ENCODE measurements at places on chromosomes 11 and 22.

DNA sequence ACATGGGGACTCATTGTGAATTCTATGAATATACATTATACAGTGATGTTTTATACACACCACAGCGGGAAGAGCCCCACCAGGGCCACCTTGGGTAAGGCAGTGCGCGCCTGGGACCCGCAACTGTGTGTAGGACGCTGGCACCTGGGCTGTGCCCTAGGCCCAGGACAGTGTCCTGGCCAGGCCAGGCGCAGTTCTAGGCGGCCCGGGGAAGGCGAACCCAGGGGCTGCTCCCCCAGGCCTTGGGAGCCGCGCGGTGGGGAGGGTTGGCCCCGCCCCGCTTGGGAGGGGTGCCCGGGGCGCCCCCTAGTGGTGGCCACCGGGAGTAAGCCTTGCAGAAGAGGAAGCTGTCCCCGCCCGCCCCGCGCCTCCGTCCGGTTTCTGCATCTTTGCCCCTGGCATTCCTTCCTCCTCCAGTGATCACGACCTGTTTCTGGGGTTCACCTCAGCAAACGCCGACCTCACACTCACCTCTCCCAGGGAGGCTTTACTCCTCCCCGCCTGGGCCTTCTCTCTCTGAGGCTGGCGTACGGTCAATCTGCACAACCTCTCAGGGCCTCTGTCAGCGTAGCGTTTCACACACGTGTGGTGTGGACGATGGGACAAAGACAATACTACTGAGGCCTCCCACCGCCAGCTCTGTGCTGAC lies 9.5 kb upstream of the EHD1 start:
- DNase-seq, result peak; percentile 81

DNA sequence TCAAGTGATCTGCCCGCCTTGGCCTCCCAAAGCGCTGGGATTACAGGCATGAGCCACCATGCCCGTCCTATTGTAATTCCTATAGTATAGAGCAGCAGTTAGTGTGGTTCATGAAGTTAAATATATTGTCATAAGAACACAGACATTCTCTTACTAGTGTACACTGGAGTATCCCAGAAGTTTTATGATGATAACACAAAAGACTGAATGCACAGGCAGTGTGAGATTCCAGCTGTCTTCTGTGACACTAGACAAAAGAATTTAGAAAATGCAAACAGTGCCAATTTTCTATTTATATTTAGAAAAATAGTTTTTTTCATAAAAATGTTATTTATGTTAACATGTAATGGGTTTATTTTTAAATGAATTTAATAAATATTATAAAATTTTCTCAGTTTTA lies 39.4 kb upstream of the RBX1 start:
- no peak for DNase-seq

GRCh38 chr11:76369406-76369805 lies 11.5 kb downstream of the THAP12 start:
- no peak for DNase-seq

GRCh38 chr11:123145661-123146060 lies 49.4 kb downstream of the CLMP start:
- DNase-seq, result no peak

DNA sequence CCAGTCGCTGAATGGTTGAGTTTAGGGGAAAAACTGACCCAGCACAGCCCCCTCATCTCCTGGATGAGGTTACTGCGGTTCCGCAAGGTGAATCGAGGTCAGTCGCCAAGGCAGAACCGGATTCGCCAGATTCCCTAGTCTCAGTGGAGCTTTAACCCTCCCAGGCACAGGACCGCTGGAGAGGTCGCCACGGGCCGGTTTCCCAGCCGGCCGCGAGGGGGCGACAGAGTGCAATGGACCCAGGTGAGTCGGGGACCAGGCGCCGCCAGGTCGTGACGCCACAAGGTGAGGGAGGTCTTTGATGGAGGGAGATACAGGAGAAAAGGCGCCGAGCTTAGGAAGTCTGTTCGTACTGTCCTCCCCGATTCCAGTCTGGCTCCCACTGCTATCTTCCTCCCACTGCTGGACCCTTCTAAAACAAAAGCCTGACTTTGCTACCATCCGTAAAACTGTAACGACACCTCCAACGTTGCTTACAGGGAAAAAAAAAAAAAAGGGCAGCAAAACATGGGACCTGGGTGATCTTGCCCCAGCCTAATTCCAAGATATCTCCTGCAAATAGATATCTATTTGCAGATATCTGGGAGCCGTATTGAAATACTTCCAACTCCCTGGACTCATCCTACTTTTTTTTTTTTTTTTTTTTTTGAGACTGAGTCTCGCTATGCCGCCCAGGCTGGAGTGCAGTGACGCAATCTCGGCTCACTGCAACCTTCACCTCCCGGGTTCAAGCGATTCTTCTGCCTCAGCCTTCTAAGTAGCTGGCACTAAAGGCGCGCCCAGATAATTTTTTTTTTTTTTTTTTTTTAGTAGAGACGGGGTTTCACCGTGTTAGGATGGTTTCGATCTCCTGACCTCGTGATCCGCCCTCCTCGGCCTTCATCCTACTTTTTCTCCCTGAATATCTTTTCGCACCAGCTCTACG lies 1.4 kb upstream of the GGA1 start:
- peak; percentile 81 for DNase-seq

DNA sequence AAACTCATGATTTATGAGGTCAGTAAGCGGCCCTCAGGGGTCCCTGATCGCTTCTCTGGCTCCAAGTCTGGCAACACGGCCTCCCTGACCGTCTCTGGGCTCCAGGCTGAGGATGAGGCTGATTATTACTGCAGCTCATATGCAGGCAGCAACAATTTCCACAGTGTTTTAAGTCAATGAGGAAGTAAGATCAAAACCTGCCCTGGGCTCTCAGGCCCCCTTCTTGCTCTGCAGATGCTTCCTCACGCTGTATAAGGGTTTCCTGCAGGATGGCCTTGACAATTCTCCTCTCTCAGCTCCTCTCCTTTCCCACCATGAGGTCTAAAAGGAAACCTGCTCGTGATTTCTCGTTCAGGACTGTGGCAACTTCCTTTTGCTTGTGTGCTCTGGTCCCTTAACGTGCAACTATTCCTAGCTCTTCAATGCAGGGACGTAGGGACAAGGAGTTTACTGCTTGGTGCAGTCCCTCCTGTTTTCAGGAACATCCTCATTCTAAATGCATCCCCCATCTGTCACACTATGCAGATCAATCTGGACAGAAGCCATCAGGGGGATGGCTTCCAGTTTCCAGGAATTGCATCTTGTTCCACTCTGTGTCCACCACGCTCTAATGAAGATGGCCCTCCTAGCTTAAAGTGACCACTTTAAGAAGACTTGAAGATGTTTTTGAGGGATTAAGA lies 64.3 kb upstream of the IGLL5 start:
- DNase-seq, result no peak

- peak; percentile 61 for DNase-seq
These were observed 19.2 kb upstream of the TALDO1 start for GRCh38 chr11:727859-728748.

- DNase-seq, result no peak
These were observed 23.4 kb downstream of the SYN3 start for GRCh38 chr22:33034753-33035152.

DNA sequence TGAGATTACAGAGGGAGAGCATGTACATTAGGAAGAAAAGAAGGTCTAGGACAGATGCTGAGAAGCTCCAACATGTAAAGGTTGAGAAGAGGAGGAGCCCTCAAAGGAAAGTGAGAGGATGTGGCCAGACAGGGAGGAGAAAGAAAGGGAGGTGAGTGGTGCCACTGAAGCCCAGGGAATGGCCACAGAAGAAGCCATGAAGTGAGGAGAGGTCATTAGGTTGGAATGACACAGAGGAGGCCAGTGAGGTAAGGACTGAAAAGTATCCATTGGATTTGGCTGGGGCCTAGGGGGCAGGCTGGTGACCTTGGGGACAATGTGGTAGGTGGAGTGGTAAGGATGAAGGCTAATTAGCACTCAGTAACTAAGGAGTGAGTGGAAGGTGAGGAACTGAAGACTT lies 3.0 kb upstream of the DCHS1 start:
- no peak for DNase-seq

DNA sequence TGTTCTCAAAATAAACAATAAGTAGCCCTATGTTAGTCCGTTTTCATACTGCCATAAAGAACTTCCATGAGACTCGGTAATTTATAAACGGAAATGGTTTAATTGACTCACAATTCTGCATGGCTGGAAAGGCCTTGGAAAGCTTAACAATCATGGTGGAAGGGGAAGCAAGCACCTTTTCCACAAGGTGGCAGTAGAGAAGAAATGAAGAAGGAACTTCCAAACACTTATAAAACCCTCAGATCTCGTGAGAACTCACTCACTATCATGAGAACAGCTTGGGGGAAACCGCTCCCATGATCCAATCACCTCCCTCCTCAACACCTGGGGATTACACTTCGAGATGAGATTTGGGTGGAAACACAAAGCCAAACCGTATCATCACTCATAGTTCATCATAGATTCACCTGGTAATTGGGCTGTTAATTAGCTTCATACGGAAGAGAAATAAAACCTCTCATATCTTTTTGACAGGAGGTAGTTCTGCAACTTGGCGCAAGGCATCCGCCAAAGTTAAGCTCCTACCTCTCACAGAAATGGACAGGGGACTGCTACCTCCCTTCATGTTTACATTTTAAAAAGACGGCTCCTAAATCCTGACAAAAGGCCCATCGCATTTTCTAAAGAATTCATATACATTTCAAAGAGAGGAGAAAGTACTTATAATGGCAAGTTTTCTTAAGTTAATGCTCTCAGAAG lies 49.0 kb downstream of the MUC15 start:
- no peak for DNase-seq

GRCh38 chr11:14388352-14388751 lies 29.4 kb upstream of the RRAS2 start:
- DNase-seq, result no peak

GRCh38 chr11:8281266-8281665 lies 17.6 kb upstream of the LMO1 start:
- DNase-seq, result no peak

- no peak for DNase-seq
These were observed 3.7 kb upstream of the PGGHG start for GRCh38 chr11:285021-285893.

- no peak for DNase-seq
These were observed 77.5 kb downstream of the THAP12 start for GRCh38 chr11:76303399-76303798.

DNA sequence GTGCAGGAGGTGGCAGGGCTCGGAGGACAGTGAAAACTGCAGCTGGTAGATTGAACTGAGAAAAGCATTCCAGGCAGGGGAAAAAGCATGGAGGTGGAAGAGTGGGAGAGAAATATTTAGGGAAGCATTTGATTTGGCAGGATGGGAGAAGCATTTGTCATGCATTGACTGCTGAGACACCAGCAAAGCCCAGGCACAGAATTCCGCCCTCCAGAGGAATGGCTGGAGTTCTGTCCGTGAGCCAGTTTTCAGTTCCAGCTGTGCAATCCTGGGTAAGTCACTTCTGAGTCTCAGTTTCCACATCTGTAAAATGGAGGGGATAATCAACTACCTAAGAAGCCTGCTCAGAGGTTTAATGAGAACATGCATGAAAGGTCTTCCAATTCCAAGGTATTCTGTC lies 4.3 kb upstream of the TSKU start:
- DNase-seq, result no peak

- no peak for DNase-seq
These were observed 43.6 kb downstream of the UVRAG start for GRCh38 chr11:75858613-75859012.

DNA sequence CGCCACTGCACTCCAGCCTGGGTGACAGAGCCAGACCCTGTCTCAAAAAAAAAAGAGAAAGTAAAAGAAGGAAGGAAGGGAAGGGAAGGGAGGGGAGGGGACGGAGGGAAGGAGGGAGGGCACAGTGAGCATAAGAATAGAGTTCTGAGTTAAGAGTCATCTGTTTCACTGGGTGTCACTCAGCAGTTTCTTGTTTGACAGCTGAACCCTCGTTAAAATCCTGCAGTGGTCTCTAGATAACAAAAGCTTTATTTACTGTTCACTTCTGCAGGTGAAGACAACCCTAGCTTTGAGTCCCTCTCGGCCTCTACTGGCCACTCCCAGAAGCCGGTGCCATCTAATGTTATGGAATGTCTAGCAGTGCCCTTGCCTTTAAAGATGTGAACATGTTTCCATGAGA lies 71.2 kb downstream of the CLPB start:
- no peak for DNase-seq

DNA sequence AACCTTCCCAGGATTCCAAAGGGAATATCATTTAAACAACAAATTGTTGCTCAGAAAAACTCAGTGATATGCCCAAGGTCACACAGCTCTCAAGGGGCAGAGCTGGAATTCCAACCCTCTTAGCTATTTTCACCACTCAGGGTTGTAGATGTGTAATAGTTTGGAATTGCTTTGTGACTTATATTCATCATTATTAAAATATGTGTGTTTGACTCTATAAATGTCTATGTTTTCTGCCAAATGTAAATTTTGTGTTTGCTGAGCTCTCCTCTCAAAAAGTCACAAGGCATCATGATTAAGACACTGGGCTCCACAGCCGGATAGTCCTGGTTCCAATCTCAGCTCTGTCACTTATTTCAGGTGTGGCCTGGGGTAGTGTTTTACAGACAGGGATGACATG lies 407.3 kb downstream of the TMEM135 start:
- no peak for DNase-seq

DNA sequence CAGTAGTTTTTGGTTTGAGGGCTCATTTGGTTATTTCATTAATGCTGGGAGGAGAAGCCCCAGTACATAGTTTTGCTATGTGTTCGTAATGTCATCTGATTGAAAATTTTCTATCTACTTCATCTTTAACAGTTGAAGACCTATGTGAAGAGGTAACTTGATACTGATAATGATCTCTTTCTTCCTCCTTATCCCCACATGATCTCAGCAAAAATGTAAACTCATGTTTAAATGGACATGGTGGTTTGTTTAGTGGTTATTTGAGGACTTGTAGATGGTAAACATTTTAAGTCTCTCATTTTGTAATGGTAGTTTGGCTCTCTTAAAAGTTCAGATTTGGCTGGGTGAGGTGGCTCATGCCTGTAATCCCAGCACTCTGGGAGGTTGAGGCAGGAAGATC lies 53.7 kb upstream of the SPTBN2 start:
- no peak for DNase-seq

- DNase-seq, result no peak
These were observed 9.8 kb downstream of the SPON1 start for GRCh38 chr11:13972043-13972910.

DNA sequence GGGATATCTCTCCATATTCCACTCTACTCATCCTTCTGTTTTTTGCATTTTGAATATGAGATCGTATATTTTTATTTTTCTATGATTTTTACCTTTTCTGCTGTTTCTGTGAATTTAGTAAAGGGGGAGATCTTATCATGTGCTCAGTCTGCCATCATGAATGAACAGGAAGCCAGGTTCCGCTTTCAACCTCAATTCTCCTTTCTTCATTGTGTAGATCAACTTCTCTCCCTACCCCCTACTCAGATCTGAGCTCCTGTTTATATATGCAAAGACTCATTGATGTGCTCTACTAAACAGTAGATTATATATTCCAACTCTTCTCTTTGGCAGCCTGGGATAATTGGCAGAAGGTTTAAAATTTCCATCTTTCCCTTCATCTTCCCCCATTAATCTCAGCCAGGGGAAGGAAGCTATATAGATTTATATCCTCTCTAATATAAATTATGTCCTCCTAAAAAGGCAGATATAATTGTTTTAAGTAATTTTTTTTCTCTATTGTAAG lies 336.7 kb upstream of the PLET1 start:
- DNase-seq, result no peak
